Mammary epithelial cell (primary cell): ENCODE measurements at places on chromosomes 1 and 21. TPM values are rescaled to one million over a fixed set of nuclear protein-coding genes. Genes with fewer than 3 reads are reported as not detected.

DNA sequence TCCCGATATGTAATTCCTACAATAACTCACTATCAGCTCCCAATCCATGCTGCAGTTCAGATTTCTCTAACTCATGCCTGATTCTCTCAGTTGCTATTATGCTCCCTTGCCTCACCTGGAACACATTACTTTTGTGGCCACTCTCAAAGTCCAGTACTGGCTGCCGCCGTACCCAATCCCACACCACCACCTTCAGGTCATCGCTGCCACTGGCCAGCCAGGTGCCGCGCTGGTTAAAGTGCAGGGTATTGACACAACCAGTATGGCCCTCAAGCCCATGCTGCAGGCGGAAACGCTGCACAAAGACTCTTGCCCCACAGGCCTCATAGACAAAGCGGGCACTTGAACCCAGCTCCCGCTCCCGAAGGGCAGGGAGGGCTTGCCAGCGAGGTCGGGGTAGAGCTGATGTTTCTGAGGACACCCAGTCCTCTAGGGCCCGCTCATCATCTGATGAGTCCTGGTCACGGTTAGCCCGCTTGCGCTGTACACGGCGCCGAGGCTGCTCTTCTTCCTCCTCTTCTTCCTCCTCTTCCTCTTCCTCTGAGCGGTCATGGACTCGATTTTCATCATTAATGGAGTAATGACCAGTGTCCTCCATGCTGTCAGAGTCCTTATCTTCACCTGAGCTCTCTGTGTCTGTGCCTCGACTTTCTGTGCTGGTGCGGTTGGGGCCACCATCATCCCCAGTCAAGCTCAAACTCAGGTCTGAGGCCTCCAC, 22.6 kb downstream of the DCAF8 start:
- DNase-seq = no peak

GJB3 gene
- 24.8 TPM for total RNA-seq

DNA sequence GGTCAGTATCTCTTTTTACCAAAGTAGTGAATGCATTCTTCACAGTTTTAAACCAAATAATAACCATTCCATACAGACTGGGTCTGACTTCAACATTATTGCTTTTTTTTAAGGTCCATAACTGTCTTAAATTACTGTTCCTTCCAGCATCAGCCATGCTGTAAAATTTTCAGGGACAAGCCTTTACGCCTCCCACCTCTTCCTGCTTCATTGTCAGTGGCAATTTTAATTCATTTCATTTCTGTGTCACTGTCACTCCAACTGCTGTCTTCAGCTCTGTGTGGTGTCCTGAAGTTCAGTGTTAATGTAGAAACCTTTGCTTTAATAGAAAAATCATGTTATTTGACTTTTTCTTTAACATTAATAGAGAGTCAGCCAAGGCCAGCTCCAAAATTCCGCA, 365.6 kb upstream of the PTBP2 start:
- no peak for DNase-seq

HHIPL2 gene
- not detected in 2 replicates for total RNA-seq

PKP1 gene
- total RNA-seq = 102 TPM

SEMA4A gene
- total RNA-seq = 8.9 and 10.6 TPM in 2 replicates

- DNase-seq = no peak
Measured at GRCh38 chr1:101260556-101261350, 23.9 kb downstream of the S1PR1 start.

DNA sequence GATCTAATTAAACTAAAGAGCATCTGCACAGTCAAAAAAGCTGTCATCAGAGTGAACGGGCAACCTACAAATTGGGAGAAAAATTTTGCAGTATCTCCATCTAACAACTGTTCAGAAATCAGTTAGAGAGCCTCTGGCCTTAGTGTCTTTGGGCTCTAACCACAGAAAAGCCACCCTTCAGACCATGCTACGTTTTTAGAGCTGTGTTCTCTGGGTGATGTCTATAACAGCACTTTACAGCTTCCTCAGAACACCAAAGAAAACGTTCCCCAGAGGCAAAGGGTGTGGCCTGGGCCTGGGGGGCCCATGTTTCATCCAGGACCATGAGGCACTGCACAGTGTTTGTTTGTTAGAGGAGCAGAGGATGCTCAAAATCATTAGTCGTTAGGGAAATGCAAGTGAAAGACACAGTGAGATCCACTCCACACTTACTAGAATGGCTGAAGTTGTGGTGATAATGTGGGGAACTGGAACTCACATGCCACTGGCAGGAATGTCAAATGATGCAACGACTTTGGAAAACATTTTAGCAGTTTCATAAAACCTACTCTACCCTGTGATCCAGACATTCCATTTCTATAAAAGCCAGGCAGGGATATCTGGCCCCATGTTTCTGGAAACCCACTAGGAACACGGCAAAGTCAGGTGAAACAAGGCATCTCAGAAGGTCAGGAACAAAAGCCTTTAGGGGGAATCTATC, 250.4 kb upstream of the HOOK1 start:
- DNase-seq = no peak

GRCh38 chr1:113545626-113546025, 155.3 kb downstream of the MAGI3 start:
- DNase-seq = no peak

FABP3 gene
- not detected in 2 replicates for total RNA-seq

PRKAA2 gene
- 5.8 TPM for total RNA-seq
